ENCODE measurements at places on chromosomes 7 and 10.

DNA sequence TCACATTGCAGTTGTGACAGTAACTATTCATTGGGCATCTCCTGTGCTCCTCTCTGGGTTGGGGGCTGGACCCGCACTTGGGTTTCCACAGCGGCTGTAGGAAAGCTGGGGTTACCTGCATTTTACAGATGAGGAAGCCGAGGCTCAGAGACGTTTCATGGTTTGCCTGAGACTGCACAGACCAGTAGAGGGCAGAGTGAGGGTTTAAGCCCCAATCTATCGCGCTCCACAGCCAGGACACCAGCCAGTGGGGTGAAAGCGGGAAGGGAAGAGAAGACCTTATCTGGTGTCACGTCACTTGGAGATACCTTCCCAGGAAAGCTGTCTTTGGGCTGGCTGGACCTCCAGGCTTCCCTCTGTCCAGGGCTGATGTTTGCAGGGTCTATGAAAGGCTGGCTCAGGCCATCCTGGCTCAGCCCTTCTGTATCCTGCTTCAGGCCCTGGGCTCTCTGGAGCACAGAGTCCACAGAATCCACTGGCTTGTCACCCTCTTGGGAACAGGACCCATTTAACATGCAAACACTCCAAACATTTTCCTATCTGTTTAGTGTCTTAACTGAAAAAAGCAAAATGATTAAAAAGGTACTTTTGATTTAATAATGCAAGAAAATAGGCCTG lies 167.7 kb downstream of the EMX2 start:
- no peak for DNase-seq

DNA sequence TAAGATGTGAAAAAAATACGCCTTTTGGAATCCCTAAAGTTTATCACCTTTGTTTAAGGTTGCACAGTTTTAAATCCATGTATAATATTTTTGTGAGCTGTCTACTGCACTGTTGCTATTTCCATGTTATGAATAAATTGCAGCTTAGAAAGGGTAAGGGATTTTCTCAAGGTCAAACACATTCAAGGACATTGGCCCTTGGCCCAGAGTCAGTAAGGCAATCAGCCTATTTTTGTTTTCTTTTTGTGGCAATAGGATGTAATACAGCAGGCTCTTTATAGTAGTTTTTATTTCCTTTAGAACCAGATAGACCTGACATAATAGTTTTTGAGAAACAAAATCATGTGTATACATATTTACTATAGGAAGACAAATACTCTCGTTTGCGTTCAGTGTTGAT lies 219.8 kb downstream of the ACTR3B start:
- no peak for DNase-seq

DNA sequence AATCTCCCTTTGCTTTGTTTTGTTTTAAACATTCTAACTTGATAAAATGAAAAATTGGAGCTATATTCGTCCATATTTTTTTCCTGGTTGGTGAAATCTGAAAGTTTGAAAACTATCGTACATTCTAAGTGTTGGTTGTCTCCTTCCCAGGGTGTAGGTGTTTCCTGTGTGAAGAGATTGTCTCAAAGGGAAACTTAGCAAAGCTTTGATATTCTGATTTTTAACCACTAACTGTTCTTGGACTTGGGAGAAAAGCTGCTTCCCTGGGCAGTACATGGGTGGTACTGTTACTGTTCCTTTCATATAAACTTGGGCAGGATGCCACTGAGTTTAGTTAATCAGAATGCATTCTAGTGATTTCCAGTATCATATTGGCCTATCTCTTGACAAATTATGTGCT lies 253.5 kb upstream of the LRGUK start:
- DNase-seq: no peak

GRCh38 chr10:132406181-132406580 lies 9.2 kb downstream of the PWWP2B start:
- DNase-seq: no peak

GRCh38 chr10:108204528-108205305 lies 1040.2 kb upstream of the SORCS1 start:
- no peak for DNase-seq

Measured in activated T-cell treated with anti-CD3 and anti-CD28 coated beads, Interleukin-2, amount 50 U/mL, for 4 hours (primary cell).